ENCODE measurements at places on chromosomes 4 and X.

DNA sequence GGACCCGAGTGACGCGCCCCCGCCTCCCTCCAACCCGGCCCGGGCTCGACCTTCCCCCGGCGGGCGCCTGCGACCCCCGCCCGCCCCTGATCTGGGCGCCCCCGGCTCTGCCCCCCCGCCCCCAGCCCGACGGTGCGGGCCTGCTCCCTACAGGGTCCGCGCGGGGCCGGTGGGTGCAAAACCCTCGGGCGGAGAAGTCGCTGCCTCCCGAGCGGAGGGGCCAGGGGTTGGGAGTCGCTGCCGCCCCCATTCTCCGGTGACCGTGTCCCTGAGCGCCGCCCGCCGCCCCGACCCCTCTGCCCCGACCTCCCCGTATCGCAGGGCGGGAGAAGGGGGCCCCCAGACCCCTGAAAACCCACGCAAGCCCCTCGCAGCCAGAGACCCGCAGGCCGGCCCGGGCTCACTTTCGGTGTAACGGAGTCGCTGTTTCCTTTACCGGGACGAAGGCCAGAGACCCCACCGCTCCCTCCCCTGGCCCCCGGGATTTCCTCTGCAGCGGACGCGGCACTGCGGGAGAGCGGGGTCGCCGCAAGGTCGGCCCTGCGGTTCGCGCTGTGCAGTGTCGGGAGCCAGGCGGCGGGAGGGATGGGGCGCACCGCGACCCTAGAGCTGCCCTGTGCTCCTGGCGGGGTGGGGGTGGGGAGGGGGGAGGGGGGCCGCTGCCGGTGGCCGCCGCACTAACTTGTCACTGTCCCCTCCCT, 729 bp upstream of the CPLX1 start:
- DNase-seq = no peak

GRCh38 chrX:120560405-120560841, 339 bp downstream of the CUL4B start:
- no peak for DNase-seq

DNA sequence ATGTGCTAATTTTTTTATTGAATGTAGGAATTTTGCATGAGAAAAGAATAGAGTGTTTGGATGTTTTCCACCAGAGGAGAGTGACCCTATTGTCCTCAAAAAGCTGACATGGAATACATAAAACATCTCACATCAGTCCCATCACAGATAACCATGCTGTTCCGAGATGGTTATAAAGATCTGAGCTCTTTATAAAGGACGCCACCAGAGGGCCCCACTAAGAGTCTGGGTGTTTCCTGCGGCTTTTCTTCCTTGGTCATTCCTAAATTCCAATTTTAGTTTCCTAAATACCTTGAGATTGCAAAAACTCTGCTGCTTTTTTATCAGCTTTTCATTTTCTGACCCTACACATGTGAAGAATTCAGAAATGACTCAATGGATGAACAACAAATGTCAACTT, 504.5 kb upstream of the FRG1 start:
- no peak for DNase-seq

- DNase-seq = no peak
Measured at GRCh38 chr4:173748353-173748752, 218.3 kb upstream of the HAND2 start.

GRCh38 chr4:48945981-48946380, 39.4 kb upstream of the OCIAD2 start:
- DNase-seq = no peak

DNA sequence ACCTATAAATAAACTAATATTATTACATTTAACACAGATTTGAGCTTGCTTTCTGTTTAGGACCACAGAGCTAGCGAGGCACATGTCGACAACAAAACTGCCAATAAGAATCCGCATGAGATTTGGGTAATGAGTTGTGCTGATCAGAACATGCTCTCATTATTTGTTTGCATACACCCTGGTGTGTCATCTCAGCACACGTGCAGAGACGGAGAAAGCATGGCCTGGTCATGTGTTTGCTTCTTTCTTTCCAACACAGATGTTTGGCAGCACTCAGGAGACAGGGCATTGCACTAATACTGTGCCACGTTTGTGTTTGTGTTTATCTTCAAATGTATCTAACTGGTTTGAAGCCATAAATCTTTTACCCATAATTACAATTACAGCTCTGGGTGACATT, 364.8 kb downstream of the ARAP2 start:
- DNase-seq = no peak

DNA sequence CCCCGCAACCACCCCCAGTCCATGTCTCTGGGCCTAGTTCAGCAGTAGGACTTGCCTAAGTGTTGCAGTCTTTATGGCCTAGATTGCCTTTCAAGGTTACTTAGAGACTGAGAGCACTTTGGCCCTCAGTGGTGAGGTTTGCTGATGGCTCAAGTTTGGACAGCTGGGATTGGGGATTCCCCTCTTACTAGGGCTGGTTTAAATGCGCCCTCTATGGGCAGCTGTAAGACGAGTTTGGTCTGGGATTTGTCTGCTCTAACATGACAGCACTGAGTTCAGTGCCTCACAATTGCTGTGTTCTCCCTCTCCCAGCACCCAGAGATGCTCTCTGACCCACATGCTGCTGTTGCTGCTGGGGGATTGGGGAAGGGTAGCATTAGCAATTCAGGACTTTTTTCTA, 23.1 kb downstream of the DACH2 start:
- no peak for DNase-seq

- DNase-seq = no peak
Measured at GRCh38 chr4:142548491-142548890, 297.6 kb downstream of the INPP4B start.

GRCh38 chrX:139121616-139122286, 408.8 kb upstream of the F9 start:
- DNase-seq = no peak

DNA sequence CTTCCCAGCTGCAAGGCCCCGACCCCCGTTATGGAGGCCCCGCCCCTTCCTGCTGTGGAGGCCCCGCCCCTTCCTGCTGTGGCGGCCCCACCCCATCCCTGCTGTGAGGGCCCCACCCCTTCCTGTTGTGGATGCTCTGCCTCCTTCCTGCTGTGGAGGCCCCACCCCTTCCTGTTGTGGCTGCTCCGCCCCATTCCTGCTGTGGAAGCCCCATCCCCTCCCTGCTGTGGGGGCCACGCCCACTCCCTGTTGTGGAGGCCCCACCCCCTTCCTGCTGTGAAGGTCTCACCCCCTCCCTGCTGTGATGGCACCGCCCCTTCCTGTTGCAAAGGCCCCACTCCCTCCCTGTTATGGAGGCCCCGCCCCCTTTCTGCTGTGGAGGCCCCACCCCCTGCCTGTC, 104.9 kb upstream of the PSAPL1 start:
- DNase-seq = no peak

DNA sequence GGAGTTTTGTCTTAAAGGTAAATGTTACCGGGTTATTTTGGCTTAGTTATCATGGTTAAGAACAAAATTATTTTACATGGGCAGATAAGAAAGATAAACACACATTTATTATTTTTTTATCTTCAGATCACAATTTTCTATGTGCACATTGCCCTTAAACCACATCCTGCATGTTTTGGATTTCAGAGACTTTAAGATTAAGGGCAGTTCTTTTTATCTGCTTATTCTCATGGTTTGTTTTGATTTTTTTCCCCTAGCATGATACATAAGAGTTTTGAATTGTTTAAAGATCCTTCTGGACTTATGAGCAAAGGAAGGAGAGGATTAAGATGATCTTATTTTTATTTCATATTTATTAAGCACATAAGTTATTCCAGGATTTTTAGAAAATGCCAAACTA, 190.1 kb upstream of the BMP3 start:
- DNase-seq = no peak

DNA sequence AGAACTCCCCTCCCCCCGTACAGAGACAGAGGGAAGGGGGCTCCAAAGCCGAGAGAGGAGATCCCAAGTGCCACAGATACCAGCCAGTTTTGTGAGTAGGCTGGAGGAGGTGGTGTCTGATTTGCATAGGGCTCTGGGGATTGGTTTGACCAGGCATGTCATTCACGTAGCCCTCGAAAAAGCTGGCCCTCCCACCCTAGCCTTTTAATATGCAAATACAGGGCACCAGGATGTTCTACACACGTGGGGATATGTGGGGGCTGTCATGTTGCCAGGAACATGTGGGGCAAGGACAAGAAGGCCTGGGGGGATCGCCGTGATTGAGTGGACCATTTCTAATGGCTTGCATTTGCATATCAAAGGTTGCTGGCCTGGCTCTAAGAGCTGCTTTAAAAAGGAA, 272.9 kb downstream of the PPP1R2C start:
- no peak for DNase-seq

DNA sequence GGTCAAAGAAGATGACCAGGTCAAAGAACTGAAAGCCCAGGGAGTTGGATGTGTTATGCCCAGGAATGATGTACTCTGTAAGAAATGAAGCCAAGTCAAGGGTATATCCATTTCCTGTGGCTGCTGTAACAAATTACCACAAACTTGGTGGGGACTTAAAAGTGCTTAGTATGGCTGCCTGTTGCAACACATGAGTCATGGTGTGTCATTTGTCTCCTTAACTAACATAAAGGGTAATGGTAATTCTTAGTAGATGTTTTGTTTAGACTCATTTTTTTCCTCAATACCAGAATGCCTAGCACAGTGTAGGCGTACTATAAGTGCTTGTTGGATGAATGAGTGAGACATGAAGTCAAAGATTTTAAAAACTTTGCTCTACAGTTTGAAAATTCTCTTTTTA, 45.7 kb downstream of the SYTL5 start:
- DNase-seq = no peak

GRCh38 chr4:101238706-101239105, 108.6 kb downstream of the PPP3CA start:
- DNase-seq = no peak

DNA sequence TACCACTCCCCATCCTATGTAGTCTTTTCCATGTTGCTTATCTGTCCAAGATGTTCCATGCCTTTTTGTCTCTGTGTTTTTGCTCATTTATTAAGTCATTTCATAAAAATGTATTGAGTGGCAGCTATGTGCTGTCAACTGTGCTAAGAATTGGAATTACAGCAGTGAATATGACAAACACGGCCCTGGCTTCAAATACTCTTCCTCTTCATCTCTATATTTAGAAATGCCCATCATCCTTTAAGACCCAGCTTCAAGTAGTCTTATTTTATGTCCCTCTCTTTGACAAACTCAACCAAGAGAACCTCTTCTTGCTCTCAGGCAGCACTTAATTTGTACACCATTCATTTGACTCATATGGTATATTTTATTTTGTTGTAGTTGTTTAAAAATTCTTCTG, 55.4 kb upstream of the AMOT start:
- DNase-seq = no peak

GRCh38 chr4:123651536-123652180, 255.1 kb downstream of the SPRY1 start:
- no peak for DNase-seq

GRCh38 chrX:111811831-111812230, 64.2 kb upstream of the TRPC5OS start:
- DNase-seq = no peak

GRCh38 chrX:57289089-57289488, 2.6 kb downstream of the FAAH2 start:
- no peak for DNase-seq

- DNase-seq = no peak
Measured at GRCh38 chr4:141912831-141913230, 276.4 kb downstream of the IL15 start.

GRCh38 chrX:15856222-15856587, 1.6 kb upstream of the AP1S2 start:
- no peak for DNase-seq

GRCh38 chr4:122772311-122772710, 39.8 kb downstream of the BBS12 start:
- DNase-seq = no peak

DNA sequence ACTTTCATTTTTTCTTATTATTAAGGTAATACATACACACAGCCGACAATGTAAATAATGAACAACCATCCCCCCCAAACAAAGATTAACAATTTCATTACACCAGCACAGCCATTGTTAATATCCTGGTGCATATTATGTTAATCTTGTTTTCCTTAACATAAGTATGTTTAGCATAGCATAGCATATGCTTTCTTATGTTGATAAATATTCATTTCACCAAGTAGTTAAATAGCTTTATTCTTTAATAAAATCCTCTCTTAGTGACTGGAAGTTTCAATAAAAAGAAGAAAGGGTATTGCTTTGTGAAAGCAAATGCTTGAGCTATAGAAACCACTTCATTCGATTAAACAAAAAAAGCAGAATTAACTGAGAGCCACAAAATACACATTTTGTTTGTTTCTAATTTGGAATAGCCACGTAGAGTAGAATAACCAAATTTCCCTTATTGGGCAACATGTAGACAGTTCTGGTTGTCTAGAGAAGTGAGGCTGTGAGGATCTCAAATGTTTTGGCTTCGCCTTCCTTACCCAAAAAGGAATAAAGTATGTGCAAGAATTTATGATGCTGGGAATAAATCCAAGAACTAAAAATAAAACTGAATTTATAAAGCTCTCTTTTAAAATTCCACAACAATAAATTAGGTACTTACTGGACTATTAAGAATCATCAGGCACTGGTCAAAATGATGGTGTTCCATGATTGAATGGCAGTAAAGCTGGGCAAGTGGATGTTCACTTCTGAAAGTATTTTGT, 118.0 kb downstream of the PDE5A start:
- DNase-seq = no peak

GRCh38 chr4:99135541-99136162, 8.4 kb downstream of the ADH4 start:
- DNase-seq = no peak

DNA sequence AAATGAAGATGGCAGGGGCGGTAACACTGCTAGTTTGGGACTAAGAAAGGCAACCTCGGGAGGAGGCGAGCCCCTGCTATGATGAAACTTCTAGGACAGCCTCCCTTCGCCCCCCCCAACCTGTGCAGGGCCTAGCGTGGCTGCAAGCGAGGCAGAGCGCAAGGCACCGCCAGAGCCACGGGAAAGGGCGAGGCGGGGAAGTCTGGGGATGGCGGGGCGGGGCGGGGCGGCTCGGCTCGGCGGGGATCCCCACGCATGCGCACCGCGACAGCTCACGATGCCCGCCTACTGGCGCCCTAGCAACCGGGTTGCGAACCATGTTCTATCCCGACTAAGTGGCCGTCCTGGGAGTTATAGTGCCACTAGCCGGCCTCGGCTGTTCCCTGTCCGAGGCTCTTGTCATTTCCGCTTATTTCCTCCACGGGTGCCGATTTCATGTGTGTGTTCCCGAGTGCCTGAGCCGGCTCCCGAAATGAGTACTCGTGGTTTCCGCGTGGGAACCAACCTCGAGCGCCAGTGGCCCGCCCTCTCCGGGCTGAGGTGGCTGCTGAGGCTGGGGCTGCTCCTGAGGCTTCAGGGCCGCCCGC, 28.7 kb upstream of the RBMX start:
- peak; percentile 49 for DNase-seq

DNA sequence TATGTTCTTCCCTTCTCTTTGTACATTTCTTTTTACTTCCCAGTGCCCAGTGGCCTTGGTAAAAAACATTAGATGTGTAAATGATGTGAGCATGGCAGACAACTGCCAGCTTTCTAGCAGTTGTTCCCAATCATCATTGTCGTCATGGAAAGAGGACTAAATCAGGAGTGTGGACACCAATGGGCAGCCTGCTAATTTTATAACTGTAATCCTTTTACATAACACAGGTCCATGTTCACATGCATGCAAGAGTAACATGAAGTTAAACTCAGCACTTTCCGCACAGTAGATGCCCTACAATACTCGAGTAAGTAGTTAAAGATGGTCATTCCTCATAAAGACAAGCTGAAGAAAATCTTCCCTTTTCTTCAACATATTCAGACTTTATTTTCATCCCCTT, 23.4 kb upstream of the G3BP2 start:
- DNase-seq = no peak

GRCh38 chr4:113674733-113675132, 86.8 kb downstream of the CAMK2D start:
- DNase-seq = no peak
